ENCODE measurements at places on chromosomes 16 and 17. TPM values are rescaled to one million over a fixed set of nuclear protein-coding genes. Genes with fewer than 3 reads are reported as not detected.

The CD300LB gene
- not detected for total RNA-seq

The DUS2 gene
- 10.9 TPM for total RNA-seq

The NUFIP2 gene
- total RNA-seq, result 37.9 TPM

The CES3 gene
- not detected for total RNA-seq

The KRT20 gene
- total RNA-seq, result not detected

The TOP3A gene
- 38.6 TPM for total RNA-seq

The MSI2 gene
- 10.3 TPM for total RNA-seq

The CCL14 gene
- 11.2 TPM for total RNA-seq

The CHST4 gene
- not detected for total RNA-seq

The LPCAT2 gene
- total RNA-seq, result 28.5 TPM

The SLC13A2 gene
- not detected for total RNA-seq

Measured in glomerular endothelial cell (primary cell).